ENCODE measurements at places on chromosomes 6 and 20.

DNA sequence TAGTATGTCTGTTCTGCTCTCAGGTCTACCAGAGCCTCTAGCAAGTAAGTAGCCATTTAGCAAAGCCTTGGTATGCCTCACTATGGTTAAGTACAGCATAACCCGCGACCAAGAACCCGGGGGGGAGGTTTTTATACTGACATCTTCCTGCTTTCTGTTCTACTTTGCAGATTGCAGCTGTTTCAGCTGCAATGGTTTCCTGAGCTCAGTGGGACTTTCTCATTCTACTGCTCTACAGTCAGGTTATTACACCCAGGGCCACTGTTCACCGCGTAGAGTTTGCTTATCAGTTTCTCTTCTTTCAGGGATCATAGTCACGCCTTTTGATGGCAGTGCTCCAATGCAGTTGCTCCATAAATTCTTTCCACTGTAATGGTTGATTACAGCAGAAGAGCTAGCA, 631.3 kb downstream of the TFAP2A start:
- DNase-seq: no peak

- peak; percentile 28 for DNase-seq
Measured at GRCh38 chr20:3889489-3890397, 556 bp downstream of the PANK2 start.

GRCh38 chr20:17066902-17067301, 159.9 kb upstream of the PCSK2 start:
- no peak for DNase-seq

DNA sequence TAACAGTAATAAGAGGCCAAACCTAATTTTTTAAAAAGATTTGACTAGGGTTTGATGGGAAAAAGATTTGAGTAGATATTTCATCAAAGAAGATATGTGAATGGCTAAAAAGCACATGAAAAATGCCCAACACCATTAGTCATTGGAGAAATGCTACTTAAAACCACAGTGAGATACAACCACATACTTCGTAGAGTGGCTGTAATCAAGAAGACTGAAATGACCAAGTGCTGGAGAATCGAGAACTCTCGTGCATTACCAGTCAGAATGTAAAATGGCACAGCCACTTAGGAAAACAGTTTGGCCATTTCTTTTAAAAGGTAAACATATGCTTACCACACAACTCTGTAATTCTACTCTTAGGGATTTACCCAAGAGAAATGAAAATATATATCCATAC, 175.5 kb downstream of the EYA2 start:
- no peak for DNase-seq

DNA sequence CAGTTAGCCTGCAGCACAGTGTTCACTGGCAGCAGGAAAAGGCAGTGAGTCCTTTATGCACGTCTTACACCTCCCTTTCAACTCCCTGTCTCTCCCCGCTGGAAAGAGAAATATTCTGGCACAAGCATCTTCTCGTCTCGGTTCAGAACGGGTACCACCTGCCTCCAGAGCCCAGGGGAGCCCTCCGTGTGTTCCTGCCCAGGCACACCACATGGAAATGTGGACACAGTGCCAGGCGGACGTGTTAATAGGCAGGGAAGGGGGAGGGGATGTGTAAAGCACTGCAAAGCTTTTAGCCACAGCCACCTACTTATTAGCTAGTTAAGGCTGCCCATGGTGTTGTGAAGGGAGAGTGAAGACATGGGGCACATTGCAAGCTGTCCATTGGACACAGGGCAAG, 219.7 kb downstream of the FARS2 start:
- no peak for DNase-seq

- no peak for DNase-seq
Measured at GRCh38 chr6:109747221-109747620, 56.1 kb downstream of the FIG4 start.

DNA sequence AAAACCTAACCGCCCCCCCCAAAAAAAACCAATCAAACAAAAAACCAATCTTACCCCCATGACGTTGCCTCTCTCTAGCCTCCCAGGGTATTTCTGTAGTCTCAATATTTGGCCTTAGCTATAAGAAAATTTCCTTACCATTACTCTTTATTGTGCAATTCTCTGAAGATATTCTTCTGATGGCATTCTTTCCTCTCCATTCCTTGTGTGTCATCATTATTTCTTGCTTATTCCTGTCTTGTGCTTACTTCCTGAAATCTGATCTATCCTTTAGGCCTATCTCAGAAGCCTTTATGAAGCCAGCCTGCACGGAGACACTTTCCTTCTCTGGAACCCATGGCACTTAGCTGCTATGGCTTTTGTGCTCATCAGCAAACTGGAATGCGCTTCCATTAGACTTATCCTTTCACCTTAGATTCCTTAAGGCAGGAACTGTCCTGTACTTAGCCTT, 65.9 kb upstream of the DDR1 start:
- DNase-seq: no peak

DNA sequence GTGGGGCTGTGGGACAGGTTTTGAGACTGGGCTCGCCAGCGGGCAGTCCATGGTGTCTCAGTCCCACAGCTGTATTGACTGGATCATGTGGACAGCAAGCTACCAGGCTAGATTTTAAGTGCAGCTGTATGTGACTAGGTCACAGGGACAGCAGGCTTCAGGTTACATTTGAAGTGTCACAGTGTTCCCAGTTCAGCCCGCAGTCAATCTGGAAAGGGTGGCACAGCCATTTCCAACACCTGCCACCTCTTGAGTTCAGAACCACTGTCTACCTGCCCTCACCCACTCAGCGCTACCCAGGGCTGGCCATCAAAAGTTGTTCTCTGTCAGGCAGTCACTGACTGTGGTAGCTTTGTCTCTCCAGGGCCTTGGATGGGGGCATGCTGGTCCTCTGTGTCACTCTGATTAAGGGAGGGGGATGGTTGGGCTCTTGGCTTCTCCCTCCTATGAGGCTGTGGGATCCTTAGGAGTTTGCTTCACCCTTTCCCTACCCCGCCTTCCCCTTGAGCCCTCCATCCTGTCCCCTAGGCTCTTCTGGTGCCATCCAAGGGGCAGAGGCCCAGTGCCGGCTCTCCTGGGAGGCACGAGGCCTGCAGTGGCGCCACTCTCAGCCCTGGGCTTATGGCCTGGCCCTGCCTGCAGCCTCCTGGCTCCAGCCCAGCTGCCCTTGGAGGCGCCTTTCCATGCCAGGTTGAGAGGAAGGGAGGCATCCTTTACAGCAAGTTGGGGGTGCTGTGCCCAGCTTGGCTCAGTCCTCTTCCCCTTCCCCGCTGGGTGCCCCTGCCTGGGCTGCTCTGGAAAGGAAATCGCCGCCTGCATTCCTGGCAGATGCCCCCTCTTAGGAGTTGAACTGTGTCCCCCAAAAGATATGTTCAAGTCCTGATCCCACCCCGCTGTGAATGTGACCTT, 44.9 kb downstream of the PNLDC1 start:
- no peak for DNase-seq

DNA sequence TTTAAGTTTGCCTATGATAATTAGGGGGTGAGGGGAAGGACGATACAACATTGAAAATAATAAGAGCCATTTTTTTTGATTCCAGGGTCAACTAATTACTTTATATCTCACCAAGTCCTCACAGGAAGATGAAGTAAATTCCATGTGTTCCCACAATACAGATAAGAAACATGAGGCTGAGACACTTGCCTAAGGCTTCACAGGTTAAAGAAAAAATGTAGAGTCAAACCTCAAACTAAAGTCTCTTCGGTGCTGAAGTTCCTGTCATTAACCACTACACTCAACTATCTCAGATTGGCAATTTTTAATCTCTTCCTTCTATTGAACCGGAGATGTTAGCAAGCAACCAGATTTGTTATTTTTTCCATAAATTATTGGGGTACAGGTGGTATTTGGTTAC, 33.0 kb downstream of the MRAP2 start:
- no peak for DNase-seq

DNA sequence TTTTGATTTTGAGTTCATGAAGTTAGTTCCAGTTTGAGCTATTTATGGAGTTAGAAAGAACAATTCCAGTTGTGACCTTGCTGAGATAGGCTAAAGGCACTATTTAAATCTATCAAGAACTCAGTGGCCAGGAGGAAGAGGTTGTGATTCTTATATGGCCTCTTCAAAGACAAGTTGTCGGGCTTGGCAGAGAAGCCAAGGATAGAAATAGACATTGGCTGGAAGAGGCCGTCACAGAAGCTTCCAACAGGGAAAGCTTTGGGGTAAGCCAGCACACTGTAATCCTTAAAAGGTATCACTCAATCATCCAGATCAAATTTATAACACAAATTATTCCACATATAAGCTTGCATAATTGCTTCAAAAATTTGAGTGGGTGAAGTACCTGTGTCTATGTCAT, 286.1 kb downstream of the SYNE1 start:
- no peak for DNase-seq

GRCh38 chr6:53376661-53377226, 28.0 kb upstream of the ELOVL5 start:
- no peak for DNase-seq

GRCh38 chr6:115004982-115005381, 662.2 kb upstream of the HS3ST5 start:
- DNase-seq: no peak
